ENCODE measurements at places on chromosomes 13 and 19.

- no peak for DNase-seq
Measured at GRCh38 chr19:17357724-17358123, 19.4 kb downstream of the PLVAP start.

- DNase-seq, result no peak
Measured at GRCh38 chr19:23366437-23366836, 28.8 kb downstream of the ZNF91 start.

- no peak for DNase-seq
Measured at GRCh38 chr13:73704587-73704986, 429.6 kb downstream of the KLF12 start.

- no peak for DNase-seq
Measured at GRCh38 chr13:34567597-34567996, 374.5 kb upstream of the NBEA start.

DNA sequence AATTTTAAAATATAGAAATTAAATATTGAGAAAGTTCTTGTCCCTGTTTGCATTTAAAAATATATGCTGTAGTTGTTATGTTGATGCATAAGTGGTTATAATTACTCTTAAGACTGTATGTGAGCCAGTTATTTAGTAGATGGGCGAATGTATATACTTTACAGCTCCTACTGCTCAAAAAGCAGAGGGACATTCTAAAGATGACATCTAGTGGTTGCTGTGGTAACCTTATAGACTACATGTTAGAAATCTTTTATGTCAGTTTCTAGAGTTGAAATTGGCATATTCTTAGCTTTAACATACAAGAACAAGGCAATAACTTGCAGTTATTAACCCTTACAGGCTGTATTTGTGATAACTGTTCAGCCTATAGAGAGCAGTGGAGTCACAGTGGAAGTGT is 160.5 kb downstream of the OLFM4 start:
- no peak for DNase-seq

DNA sequence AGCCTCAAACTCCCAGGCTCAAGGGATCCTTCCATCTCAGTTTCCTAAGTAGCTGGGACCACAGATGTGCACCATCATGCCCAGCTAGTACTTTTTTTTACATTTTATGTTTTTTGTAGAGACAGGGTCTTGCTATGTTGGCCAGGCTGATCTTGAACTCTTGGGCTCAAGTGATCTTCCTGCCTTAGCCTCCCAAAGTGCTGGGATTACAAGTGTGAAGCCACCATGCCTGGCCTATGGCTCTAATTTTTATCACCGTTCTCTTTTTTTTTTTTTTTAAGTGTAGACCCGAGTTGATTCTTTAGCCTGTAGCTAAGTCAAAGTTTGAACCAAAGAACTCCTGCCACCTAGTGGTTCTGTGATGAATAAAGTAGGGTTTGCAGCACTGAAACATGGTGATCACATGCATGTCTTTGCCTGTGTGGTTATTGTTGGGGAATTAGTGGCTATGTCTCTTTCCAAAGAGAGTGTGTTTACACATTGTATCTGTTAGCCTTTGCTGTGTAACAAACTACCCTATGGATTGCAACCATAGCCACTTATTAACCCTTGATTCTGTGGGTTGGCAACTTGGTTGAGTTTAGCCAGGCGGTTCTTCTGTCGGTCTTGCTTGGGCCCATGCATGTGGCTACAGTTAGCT is 11.6 kb downstream of the NFILZ start:
- DNase-seq, result no peak

DNA sequence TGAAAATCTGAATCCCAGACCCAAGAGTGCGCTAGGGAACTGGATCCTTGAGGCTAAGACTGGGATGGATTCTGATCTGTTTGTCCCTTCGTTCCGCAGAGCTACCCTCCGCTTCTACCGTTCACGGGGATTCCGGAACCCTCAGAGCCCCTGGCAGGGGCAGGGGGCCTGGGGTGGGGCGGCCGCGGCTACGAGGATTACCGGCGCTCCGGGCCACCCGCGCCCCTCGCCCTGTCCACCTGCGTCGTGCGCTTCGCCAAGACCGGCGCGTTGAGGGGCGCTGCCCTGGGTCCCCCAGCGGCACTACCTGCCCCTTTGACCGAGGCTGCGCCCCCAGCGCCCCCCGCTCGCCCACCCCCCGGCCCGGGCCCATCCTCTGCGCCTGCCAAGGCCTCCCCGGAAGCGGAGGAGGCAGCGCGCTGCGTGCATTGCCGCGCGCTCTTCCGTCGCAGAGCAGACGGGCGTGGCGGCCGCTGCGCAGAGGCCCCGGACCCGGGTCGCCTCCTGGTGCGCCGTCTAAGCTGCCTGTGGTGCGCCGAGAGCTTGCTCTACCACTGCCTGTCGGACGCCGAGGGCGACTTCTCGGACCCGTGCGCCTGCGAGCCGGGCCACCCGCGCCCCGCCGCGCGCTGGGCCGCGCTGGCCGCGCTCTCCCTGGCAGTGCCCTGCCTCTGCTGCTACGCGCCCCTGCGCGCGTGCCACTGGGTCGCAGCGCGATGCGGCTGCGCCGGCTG is 7.1 kb downstream of the SPRED3 start:
- no peak for DNase-seq

GRCh38 chr19:50668879-50669278 is 19.6 kb downstream of the C19orf81 start:
- DNase-seq, result no peak

- DNase-seq, result peak; percentile 65
Measured at GRCh38 chr13:100694722-100695508, 20.3 kb upstream of the TMTC4 start.

DNA sequence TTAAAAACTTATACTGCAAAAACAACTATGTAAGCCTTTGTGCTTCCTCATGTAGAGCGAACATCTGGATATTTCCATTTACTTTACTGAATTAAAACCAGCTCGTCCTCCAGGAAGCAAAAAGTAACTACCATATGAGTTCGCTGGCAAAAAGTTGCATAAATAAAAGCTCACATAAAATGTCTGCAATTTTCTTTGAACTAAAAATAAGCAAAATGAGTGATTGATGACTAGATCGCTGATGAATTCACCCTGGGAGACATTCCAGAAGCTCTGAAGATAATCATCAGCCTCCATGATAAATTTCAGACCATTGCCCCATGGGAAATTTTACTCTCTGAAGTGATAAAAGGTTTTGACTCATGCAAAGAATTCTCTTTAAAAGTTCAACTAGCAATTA is 67.3 kb upstream of the SACS start:
- no peak for DNase-seq

Measured in 8988T (cell line).